ENCODE measurements at places on chromosomes 3 and 15.

- DNase-seq = no peak
These were observed at the start of gene FBXL2 for GRCh38 chr3:33277193-33277882. FBXL2 (plus strand) TSS chr3:33277442; CDS start chr3:33277513, 71 bp downstream.

DNA sequence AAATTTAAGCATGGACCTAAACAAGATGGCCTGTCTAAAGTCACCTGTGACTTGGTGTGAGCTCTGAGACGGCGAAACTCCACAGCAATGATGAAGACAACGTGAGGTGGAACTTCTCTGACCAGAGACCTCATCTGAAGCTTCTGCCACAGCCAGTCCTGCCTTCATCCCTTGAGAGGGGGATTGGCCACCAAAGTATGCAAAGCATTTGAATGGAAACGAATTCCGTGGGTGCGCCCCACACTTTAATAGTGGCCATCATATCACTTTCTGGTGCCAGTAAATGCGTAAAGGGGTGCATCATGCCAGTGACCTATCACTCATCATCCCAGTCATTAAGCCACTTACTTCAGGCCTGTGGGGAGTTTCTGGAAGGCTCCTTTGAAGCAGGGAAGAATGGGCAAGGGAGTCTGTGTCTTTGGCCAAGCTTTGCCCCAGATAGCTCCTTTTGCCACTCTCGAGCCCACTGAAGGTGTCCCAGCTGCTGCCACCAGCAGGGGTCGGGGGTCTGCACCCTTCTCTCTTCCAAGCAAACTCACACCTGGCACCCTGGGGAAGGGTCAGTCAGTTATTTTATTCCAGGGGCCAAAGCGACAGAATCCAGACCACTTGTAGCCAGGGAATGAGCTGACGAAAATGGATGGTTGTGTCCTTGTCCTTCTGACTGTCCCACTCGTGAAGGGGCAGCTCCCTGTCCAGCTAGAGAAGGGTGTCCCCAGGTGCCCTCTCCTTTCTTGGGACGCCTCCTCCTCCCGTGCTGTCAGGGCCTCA is 17.7 kb downstream of the MUC20 start:
- no peak for DNase-seq

DNA sequence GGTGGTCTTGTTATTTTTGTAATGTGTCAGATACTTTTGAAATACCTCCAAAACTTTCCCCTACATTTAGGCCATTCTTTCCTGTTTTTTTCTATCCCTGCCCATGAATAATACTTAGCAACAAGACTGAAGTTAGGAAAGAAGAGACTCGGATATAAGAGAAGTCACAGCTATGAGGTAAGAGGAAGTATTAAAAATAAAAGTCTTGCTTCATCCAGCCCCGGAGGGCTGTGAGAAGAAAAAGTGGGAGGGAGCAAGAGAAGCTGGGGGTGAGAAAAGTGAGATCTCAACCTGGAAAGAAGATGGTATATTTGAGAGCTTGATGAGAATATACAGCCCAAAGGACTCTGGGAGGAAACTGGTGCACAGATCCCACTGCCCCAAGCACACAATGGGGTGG is 213.5 kb upstream of the CDIN1 start:
- DNase-seq = no peak

DNA sequence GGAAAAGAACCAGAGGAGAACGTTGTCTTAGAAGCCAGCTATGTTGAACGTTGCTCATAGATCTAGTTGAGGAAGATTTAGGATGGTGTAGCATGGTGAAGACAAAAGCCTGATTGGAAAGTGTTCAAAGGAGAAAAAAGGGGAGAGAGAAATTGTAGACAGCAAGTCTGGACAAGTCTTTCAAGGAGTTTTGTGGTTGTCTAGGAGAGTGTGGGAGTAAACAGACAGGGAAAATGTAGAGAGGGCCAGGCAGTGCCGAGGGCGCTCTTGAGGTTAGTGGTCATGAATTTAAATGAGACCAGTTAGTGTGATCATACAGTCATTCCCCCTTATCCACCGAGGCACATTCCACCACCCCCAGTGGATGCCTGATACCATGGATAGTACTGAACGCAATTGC is 167.5 kb upstream of the IL12A start:
- DNase-seq = no peak

- DNase-seq = no peak
These were observed 50.6 kb upstream of the PLXNA1 start for GRCh38 chr3:126932188-126932931.

- no peak for DNase-seq
These were observed 73.7 kb downstream of the PLD1 start for GRCh38 chr3:171736556-171736955.

- no peak for DNase-seq
These were observed 83.7 kb upstream of the THBS1 start for GRCh38 chr15:39497016-39497758.

- no peak for DNase-seq
These were observed 23.7 kb downstream of the NEK10 start for GRCh38 chr3:27345493-27345892.

DNA sequence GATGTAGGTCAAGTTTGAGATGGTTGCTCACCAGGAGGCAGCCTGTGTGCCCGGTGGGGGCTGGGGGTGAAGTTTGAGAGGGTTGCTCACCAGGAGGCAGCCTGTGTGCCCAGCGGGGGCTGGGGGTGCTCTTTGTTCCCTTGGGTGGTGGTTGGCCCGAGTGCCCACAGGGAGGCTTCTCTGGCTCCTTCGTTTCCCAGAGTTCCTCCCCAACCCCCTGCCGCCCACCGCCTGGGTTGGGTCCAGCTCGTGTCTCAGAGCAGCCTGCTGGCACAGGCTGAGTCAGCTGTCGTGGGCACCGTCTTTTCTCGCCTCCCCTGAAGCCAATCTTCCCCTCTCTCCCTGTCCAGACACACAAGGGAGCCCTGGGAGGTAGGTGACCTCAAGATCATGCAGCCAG is 3.1 kb downstream of the APBA2 start:
- DNase-seq = no peak

DNA sequence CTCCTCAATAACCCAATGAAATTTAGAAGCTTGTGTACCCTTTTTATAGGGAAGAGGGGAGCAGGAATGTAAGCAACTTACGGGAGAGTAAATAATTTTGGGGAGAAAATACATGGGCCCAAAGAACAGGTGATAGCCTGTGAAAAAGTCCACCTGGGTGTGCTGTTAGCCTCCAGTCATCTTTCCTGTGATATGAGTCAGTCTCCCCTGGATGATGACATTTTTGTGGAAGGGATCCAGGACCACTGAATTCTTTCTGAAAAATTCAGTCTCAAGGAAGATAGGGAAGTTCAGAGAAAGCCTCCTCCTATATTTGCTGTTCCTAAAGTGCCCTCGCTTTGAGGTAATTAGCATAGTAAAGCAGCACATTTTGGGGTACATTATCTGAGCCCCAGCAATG is 149.8 kb downstream of the SQOR start:
- DNase-seq = no peak

GRCh38 chr3:144660186-144660585 is 688.6 kb downstream of the DIPK2A start:
- no peak for DNase-seq

DNA sequence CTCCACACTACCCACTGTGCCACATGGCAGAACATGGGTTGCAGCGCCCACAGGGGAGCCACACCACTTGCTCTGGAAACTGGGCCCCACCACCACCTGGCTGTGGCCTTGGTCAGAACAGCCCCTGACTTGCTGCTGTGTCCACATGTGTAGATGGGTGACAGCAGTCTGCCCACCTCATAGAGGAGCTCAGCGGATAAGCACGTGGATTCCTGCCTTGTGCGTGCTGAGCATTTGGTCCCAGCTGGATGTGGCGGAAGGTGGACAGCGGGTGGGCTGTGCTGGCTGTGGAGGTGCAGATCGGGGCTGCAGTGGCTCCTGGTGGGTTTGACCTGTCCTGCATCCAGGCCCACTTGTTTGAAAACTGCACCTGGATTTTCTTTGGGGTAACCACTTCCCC is 6.0 kb upstream of the PLXNA1 start:
- no peak for DNase-seq

- no peak for DNase-seq
These were observed 17.2 kb upstream of the DET1 start for GRCh38 chr15:88563638-88564037.

DNA sequence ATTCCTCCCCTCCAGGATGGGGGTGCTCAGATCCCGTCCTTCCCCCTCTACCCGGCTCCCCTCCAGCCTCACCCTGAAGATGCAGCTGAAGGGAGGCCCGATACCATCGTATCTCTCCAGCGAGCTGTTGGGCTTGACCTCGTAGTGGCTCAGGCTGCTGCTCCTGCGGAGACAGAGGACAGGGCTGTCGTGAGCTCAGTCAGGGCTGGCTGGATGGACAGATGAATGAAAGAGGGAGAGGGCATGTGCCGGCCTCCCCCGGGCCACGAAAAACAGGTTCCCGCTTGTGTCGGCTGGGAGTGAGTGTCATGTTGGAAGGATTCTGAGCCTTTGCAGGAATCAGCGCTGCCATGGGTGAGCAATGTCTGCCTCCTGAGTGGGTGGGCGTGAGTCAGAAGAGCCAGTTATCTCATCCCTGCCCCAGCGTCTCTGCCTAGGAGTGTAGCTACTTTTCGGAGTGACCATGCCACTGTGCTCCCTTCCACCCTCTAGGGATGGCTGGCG is 35.2 kb downstream of the FEM1B start:
- no peak for DNase-seq

GRCh38 chr15:50163719-50164410 is 18.1 kb upstream of the SLC27A2 start:
- no peak for DNase-seq

DNA sequence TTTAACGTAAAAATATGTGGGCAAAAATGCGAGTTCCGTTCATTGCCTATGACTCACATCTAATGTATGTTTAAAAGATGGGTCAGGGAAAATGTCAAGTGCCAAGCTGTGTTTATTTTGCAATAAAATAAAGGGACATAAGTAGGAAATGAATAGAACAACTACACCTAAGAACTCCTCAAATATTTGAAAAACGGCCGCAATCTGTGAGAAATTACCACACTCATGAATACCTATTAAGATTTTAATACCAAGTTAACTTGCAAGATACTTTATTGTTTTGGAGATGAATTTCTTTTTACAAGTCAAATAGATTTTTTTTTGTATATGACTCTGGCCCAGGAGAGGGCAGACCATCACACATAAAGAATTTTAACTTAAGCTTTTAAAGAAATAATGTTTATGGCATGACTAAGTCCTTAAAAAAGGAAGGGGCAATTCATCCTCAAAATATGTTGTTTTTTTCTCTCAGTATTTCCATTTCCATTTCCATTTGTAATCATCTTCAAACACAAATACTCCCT is 152.7 kb downstream of the SUCNR1 start:
- DNase-seq = peak; percentile 78

GRCh38 chr3:160941885-160942494 is 163.2 kb downstream of the B3GALNT1 start:
- DNase-seq = peak; percentile 70

DNA sequence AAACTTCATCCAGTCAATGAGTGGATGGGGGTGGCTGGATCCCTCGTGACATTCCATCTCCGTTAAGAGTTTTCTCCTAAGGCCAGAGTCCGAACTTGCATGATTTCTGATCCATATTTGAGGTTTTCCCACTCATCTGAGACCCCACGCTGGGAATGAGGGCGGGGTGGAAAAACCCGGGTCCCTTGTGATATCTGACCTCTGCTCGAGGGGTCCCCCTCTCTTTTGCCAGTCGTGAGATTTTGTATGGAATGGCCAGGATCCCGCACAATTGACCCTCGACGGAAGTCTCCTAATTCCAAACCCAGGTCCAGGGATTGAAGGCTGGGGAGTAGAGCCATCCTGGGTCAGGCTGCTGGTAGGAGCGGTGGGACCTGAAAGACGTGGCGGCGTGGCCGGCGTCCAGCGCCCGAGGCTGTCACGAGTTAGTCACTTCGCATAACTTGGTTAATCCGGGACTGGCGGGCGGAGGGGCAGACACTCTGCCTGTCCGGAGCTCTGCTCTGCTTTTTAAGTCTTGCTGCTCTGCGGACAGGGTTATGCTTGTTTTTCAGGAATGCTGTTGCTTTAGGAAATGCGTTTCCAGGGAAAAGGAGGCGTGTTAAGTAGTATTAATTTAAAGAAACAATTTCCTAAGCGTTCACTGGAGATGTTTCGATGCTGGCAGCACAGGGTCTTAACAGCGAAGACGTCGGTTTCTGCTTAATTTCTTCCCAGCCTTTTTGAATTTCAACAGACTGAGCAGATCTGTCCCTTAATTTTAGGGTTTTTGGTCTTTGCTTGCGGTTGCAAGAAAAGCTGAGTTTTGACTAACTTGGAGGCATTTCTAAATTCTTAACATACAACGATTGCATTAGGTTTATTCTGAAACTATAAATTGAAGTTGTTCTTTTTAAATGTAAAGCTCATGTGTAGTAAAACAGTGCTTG is 69.7 kb upstream of the LRRFIP2 start:
- no peak for DNase-seq

GRCh38 chr15:55816017-55816416 is 73.1 kb upstream of the PRTG start:
- no peak for DNase-seq

- DNase-seq = no peak
These were observed 65.4 kb downstream of the SSR3 start for GRCh38 chr3:156489462-156489911.

GRCh38 chr15:43985976-43986680 is 159.3 kb downstream of the WDR76 start:
- DNase-seq = no peak

DNA sequence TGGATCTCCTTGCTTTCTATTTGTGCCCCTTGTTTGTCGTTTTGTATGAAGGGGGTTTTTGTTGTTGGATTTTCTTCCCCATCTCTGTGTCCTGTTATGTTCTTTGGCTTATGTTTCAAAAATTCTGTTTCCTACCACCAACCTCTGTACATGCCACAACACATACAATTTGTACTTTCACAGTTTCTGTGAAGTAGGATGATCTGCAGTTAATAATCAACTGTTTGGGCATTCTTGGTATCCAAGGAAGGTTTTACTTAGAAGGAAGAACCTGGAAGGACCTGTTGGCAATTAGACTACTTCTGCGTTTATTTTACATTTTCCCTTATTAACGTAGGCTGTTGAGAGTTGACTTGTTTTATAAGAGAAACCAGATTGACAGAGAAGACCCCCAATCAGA is 8.3 kb downstream of the SETD5 start:
- DNase-seq = no peak

- no peak for DNase-seq
These were observed 3.9 kb upstream of the CACNA1D start for GRCh38 chr3:53490459-53490968.

GRCh38 chr3:160480931-160481330 is 31.3 kb upstream of the TRIM59 start:
- DNase-seq = no peak

DNA sequence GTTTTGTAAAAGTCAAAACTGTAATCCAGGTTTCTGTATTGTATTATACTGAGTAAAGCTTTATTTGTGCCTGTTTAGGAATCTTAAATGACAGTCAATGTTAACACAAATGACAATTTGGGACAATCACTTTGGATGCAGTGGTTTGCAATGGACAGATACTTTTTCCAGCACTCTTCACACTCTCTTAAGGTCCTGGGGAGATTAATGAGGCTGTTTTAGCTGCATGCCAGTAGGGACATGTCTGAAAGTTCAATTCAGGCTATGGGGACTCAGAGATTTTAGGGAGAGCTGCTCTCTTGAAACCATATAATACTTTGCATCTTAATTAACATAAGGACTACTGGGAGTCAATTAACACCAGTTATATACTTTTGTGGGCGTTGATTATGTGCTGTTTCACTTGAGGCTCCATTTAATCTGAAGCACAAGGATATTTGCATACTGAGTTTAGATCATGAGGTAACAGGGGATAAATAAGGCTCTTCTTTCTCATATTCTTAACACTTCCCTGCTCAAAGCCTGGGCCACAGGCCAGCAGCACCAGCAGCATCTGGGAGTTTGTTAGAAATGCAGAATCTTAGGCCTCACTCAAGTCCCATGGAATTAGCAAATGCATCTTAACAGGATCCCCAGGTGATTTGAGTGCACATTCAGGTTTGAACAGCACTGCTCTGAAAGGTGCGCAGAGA is 972.8 kb downstream of the PLOD2 start:
- no peak for DNase-seq

All from HFF-Myc (cell line).